Amygdala (tissue), 56 donors: ENCODE measurements at places on chromosomes 4 and X.

DNA sequence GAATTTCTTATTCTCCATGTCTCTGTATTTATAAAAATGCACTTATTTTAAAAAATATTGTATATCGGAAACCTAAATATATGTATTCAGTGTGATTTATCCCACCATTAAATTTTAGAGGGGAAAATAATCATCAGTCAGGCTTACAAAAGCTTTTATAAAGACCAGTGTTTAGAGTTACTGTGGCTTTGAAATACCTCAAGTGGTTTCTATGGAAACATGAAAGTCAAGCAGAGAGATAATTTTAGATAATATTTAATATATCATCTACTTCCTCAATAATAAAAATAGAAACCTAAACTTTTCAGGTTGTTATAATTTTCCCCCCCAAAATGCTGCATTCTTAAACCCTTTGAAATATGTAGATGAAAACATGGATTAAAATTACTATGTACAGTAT, 332.9 kb upstream of the PITX2 start:
- DNase-seq, result no peak

GRCh38 chr4:41318839-41319530, 62.3 kb downstream of the UCHL1 start:
- DNase-seq, result no peak

DNA sequence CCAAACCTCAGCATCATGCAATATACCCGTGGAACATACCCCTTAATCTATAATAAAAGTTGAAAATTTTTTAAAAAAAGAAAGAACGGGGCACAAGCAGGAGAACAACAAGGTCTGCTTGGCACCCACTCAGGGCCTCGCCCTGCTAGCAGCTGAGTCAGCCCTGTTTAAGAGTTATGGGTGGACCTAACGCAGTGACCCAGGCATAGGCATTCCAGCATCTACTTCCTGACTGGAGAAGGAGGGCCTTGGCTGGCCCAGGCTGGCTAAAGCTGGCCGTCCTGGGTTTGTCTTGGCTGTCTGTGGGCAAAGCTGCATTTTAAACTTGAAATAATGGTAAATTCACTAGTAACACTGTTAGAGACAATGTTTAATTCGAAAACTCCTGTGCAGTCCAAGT, 236.7 kb upstream of the PGRMC2 start:
- no peak for DNase-seq

GRCh38 chr4:95506264-95506663, 42.5 kb downstream of the UNC5C start:
- DNase-seq, result no peak

DNA sequence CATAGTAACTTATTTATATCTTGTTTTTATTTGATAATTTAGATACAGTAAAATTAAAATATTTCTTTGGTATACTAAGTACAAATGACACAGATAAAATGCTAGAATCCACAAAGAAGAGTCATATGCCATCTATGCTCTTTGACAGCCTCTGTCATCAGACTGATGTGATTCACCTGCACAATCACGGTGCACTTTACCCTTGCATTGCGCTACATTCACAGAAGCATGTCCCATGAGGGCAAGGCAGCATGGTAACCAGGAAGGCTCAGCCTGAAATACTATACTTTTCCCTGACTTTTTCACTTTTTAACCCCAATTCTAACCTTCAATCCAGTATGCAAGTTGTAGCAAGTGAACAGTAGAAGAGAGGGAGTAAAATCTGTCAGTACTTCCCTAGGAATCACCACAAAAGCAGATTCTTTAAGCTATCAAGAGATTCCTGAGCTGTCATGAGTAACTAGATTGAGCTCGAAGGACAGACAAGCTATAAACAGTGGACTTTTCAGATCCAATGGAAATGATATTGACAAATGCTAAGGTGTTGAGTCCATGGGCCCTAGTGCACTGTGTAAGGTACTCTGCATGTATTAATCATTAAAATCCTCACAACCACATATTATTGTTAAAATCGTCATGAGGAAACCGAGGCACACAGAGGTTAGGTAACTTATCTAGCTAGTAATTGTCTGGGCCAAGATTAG, 14.2 kb downstream of the SEC24D start:
- no peak for DNase-seq

DNA sequence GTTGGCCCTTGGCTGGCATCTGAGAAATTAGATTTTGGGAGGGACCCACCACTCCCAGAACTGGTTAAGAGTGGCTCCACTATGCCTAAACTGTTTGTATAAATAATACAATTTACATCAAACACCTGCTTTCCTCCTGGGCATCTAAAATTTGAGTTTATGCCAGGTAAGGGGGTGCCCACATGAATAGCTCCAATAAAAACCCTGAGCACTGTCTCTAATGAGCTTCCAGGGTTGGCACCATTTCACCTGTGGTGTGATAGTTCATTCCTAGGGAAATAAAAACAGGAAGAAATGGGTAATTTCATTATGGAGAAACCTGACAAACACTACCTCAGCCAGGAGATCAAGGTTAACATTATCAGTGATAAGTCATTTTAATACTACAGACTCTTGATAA, 119.7 kb downstream of the FRYL start:
- no peak for DNase-seq

GRCh38 chr4:83010111-83010521, 507 bp downstream of the LIN54 start:
- DNase-seq, result no peak
